ENCODE measurements at places on chromosomes 6 and 20. TPM values are rescaled to one million over a fixed set of nuclear protein-coding genes. Genes with fewer than 3 reads are reported as not detected.

The CPXM1 gene
- 2.0 TPM for total RNA-seq

- no peak for DNase-seq
Measured at GRCh38 chr6:45742591-45742990, 273.1 kb downstream of the CLIC5 start.

The CST4 gene
- not detected for total RNA-seq

GRCh38 chr20:17699931-17700351 lies at the start of gene BANF2:
Gene BANF2, plus strand, starts transcription at chr20:17699966. Its CDS starts 25,060 bp downstream, at chr20:17725026.
- DNase-seq = no peak

DNA sequence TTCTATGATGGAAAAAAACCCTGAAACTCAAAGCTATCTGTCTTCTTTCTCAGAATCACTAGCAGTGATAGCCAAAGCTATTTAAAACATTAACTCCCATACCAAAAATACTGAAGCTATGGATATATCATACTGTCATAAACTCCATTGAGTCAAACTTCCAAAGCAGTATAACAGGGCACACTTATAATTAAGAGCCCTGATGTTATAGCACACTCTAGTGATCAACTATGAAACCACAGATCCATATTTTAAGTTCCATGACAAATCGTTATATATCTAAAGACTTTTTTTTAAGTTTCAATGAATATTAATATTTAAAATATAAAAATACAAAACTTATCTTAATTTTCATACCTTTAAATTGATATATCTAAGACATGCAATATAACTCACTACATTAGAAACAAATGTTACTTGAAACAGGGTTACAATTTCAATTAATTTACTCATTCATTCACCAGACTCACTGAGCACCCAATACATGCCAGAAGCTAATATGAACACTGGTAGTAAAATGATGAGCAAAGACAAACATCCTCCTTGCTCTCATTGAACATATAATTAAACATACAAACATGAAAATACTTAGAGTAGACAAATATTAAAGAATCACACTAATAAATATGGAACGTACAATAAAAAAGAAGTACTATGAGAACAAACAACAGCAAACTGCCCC lies 69.3 kb downstream of the IBTK start:
- DNase-seq = peak; percentile 6

- no peak for DNase-seq
Measured at GRCh38 chr6:90065173-90065572, 170.9 kb downstream of the GJA10 start.

DNA sequence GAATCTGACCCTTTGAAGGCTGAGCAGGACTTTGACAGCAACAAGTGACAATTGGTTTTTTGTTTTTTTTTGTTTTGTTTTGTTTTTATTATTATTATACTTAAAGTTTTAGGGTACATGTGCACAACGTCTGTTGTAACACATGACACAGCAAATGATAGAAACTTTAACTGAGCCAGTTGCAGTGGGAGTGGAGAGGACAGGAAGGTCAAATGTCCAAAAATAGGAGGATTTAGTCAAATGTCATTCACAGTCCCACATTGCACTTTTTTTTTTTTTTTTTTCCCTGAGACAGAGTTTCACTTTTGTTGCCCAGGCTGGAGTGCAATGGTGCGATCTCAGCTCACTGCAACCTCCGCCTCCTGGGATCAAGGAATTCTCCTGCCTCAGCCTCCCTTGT lies 223.0 kb downstream of the HIVEP2 start:
- DNase-seq = no peak

The SLC44A4 gene
- total RNA-seq = not detected

The TREML1 gene
- not detected for total RNA-seq

DNA sequence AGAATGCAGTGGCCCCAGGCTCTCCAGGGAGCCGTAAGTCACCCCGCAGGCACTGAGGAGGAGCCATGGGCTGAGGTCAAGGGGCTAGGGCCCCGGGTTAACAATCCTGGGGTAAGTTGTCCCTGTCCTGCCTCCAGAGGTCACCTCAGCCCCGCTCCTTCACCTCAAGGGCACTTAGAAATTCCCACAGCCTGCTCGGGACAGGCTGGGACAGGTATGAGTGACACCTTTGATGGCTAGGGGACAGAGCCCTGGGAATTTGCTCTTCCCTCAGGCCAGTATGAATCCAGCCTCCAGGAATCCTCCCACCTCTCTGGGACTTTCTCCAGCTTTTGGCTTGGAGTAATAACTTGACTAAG lies 3.5 kb upstream of the GRM4 start:
- DNase-seq = no peak

DNA sequence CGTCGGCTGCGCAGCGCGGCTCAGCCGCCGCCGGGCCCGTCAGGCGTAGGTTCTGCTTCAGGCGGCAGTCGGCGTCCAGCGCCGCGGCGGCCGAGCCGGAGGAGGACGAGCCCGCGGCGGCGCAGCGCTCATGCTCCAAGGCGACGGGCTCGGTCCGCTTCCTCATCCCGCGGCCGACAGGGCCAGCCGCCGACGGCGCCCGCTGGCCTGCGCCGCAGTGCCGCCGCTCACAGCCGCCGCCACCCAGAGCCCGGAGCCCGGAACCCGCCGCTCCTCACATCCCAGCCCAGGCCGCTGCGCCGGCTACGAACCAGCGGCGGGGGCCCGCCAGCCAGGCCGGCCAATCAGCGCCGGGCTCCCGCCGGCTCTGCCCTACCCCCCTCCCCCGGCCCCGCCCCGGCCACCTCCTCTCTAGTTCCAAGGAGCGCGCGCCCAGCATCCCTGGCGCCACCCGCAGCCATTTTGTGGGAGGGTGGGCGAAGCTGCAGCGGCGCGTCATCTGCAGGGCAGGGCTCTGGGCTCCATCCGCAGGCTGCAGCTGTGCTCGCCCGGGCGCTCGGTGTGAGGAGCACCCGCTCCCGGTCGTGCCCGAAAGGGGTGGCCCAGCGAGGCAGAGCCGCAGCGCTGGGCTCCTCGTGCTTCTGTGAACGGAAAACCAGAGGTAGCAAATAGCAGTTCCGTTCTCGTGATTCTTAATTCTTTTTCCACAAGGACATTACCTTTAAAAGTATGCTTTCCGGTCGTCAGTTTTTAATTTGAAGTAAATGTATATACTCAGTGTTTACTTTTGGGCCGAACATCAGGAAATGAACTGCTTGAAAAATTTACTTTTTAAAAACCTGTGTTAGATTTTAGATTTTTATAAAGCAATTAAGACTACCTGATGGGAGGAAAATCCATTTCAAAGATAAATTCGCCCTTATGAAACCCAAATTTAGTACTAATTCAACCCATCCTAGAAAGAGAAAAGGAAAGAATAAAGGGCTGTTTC lies at the start of gene ABHD12:
Gene ABHD12, minus strand, starts transcription at position 298 of the 991 bp plus-strand sequence. Its CDS starts 132 bp downstream, at position 166.
- peak; percentile 98 for DNase-seq

The SEL1L2 gene
- not detected for total RNA-seq

The CDKN1A gene
- total RNA-seq = 48.8 TPM

The CD40 gene
- not detected for total RNA-seq

GRCh38 chr6:116099036-116099435 lies 1.6 kb upstream of the NT5DC1 start:
- no peak for DNase-seq

DNA sequence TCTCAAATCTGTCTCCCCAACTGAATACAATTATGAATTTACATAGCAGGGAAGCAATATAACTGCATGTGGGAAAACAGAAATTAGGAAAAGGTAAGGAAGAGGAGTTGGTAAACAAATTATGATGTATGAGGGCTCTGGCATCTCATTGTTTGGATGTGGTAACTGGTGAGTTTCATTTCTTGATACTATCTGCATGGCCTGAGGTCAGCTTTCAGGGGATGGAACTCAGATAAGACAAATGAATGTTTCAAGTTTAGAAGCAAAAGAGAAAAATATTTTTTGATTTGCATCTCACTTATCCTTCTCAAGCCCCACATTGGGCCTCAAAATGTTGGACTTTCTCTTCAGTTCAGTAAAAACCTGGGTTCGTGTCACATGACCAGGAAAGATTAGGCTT lies 302.2 kb upstream of the GJE1 start:
- DNase-seq = no peak

The NRN1 gene
- total RNA-seq = 38.3 TPM

- DNase-seq = no peak
Measured at GRCh38 chr6:34580707-34581560, 24.8 kb upstream of the SPDEF start.

GRCh38 chr6:98239057-98239456 lies 595.3 kb upstream of the POU3F2 start:
- no peak for DNase-seq

GRCh38 chr6:63188828-63189227 lies 22.4 kb upstream of the FKBP1C start:
- DNase-seq = no peak

- DNase-seq = no peak
Measured at GRCh38 chr20:57402206-57403125, 11.3 kb downstream of the RBM38 start.

The AVP gene
- total RNA-seq = not detected

DNA sequence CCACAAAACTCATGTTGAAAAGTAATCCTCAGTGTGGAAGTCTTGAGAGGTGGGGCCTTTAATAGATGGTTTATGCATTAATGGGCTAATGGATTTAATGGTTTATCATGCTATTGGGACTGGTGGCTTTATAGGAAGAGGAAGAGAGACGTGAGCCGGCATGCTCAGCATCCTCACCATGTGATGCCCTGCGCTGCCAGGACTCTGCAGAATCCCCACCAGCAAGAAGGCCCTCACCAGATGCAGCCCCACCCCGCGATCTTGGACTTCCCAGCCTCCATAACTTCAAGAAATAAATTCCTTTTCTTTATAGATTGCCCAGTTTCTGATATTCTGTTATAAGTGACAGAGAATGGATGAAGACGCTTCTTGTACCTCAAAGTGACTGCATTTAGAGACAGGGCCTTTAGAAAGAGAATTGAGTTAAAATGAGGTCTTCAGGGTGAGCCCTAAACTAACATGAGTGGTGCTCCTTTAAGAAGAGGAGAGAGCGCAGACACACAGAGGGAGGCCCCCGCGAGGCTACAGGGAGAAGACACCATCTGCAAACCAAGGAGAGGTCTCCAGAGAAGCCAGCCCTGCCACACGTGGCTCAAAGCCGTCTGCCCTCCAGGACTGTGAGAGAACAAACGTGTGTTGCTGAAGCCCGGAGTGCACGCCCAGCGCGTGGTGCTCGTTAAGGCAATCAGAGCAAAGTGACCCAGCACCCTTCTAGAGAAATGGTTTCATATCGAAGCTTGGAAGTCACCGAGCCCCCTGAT lies 56.9 kb downstream of the IRF4 start:
- no peak for DNase-seq

The IL20RA gene
- total RNA-seq = 0.27 TPM

DNA sequence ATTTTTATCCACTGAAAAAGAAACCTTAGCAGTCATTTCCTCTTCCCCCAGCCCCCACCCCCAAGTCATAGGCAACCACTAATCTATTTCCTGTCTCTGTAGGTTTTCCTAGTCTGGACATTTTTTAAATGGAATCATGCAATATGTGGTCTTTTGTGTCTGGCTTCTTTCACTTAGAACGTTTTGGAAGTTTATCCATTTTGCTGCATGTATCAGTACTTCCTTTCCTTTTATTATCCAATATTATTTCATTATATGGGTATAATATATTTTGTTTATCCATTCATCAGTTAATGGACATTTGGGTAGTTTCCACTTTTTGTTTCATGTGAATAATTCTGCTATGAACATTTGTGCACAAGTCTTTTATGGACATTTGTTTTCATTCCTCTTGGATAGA lies 99.3 kb upstream of the BMP5 start:
- no peak for DNase-seq

The NFKBIE gene
- 42.3 TPM for total RNA-seq

The OPRL1 gene
- 0.51 TPM for total RNA-seq

DNA sequence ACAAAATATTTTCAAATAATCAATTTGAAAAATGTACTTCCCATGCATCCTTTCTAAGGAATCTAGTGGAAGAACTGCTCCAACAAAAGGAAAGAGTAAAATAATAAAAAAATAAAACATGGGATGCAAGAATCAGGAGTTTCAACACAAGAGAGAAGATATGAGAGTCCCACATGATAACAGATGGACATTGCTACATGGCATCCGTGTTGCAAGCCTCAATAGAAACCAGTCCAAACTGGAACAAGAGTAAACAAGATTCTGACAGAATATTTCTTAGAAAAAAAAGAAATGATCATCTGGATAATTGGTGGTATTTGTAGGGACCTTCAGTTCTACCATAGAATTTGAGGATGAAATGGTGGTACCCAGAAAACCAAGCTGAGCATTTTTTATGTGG lies 186.8 kb downstream of the FRK start:
- no peak for DNase-seq

- no peak for DNase-seq
Measured at GRCh38 chr20:31537116-31537871, 23.1 kb downstream of the HM13 start.

- peak; percentile 14 for DNase-seq
Measured at GRCh38 chr20:44435630-44436335, 39.9 kb upstream of the TTPAL start.

The CGAS gene
- 46.2 TPM for total RNA-seq

The PABPC1L gene
- 1.2 TPM for total RNA-seq

The MAP1LC3A gene
- 1.5 TPM for total RNA-seq

GRCh38 chr6:125154761-125155135 lies 1.2 kb downstream of the TPD52L1 start:
- DNase-seq = peak; percentile 16

- no peak for DNase-seq
Measured at GRCh38 chr6:131295081-131295480, 159.8 kb downstream of the AKAP7 start.

DNA sequence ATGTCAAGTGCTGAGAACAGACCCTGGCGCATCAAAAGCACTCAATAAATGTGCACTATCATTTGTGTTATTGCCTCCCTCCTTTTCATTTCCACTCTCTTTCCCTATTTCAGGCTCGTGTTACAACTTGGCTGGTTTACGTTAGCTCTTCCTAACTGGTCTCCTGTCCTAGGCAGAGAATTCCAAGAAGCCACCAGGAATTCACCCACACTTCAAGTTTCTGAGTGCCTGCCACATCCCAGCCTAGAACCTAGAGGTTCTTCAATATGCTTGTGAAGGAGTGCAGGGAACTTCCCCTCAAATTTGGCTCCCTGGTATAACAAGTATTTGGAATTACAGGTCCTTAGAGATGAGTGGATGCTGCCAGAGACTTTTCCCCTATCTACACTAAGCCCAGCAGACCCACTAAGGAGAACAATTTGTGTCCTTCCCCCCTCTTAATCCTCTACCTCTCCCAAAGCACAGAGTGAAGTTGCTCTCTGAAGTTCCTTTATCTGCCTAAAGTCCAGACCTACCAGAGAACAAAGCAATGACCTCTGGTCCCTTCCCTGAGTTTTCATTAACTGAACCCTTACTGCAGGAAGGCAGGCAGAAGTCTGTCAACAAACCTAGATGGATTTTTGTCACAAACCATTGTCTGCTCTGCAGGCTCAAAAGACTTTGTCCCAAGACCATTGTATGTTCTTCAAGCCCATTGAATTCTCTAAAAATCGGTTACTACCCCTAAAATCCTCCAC lies 201.6 kb upstream of the JARID2 start:
- DNase-seq = no peak
